ENCODE measurements at places on chromosomes 12 and 14. TPM values are rescaled to one million over a fixed set of nuclear protein-coding genes. Genes with fewer than 3 reads are reported as not detected.

DNA sequence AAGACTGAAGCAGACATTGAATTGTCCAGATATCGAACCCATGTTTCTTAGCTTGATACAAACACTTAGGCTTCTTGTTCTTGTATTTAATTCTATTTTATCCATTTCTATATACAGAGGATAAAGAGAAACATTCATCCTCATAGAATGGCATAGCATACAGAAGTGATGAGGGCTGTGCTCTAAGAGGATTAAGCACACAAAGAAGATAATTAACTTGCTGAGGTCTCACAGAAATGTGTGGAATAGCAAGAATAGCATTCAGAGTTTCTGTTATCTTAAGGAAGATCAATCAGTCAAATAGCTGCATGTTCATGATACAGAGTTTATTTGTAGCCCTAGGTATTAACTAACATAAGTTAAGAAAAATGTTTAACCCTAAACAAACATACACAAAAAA lies 27.3 kb upstream of the STRAP start:
- H3K36me3 ChIP-seq, result no peaks in the 10 kb centered on the region
- no peak overlapping the region for H3K27ac ChIP-seq
- no peak overlapping the region for H3K4me3 ChIP-seq
- peaks cover 17% of the 10 kb centered on the region for H3K27me3 ChIP-seq
- no peaks in the 10 kb centered on the region for H3K4me1 ChIP-seq
- DNase-seq, result no peak

- DNase-seq, result no peak
- H3K36me3 ChIP-seq, result peaks cover 1% of the 10 kb centered on the region
- H3K4me1 ChIP-seq, result peaks cover 27% of the 10 kb centered on the region
- no peak overlapping the region for H3K4me3 ChIP-seq
- H3K27me3 ChIP-seq, result no peaks in the 10 kb centered on the region
- H3K27ac ChIP-seq, result no peak overlapping the region
These were observed 32.2 kb downstream of the TESC start for GRCh38 chr12:117067016-117067415.

GRCh38 chr14:55740649-55740989 lies 160.6 kb downstream of the KTN1 start:
- H3K27ac ChIP-seq, result no peak overlapping the region
- no peaks in the 10 kb centered on the region for H3K27me3 ChIP-seq
- DNase-seq, result no peak
- no peaks in the 10 kb centered on the region for H3K4me1 ChIP-seq
- no peaks in the 10 kb centered on the region for H3K36me3 ChIP-seq

DNA sequence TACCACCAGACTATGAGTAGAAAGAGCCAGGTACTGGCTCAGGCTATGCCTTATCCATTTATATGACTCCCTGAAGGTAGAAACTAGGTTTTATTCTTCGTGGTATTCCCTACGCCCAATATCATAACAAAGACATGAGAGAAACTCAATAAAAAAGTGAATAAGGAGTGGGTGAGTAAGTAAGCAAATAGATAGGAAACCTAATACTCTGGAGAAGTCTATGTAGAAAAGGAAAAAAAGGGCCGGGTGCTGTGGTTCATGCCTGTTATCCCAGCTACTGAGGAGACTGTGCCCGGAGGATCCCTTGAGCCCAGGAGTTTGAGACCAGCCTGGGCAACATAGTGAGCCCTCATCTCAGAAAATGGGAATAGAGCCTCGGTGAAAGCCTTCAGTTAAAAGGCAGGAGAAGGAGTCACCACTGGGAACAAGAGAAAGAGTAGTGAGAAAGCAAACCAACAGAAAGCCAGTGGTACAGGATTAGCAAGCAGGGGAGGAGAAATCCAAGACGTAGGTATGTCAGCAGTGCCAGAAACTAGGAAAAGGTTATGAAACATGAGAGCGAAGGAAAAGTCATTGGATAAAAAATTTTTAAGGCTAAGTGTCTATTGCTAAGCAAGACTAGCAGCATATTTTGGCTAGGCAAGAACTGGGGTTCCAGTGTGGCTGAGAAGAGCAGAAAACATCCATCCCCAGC lies 6.0 kb upstream of the OR6J1 start:
- DNase-seq, result no peak
- H3K36me3 ChIP-seq, result no peaks in the 10 kb centered on the region
- H3K4me3 ChIP-seq, result no peak overlapping the region
- H3K27ac ChIP-seq, result no peak overlapping the region

- no peaks in the 10 kb centered on the region for H3K27me3 ChIP-seq
- no peak overlapping the region for H3K4me3 ChIP-seq
- peak; percentile 55 for DNase-seq
- H3K36me3 ChIP-seq, result peaks cover 9% of the 10 kb centered on the region
These were observed 6.9 kb downstream of the PABPN1 start for GRCh38 chr14:23327947-23328744.

GRCh38 chr12:39176356-39176755 lies 266.6 kb downstream of the KIF21A start:
- no peak overlapping the region for H3K27ac ChIP-seq
- DNase-seq, result no peak
- no peaks in the 10 kb centered on the region for H3K4me1 ChIP-seq

GRCh38 chr12:101599771-101600484 lies 5.2 kb downstream of the MYBPC1 start:
- peaks cover 1% of the 10 kb centered on the region for H3K27me3 ChIP-seq
- no peaks in the 10 kb centered on the region for H3K36me3 ChIP-seq
- peaks cover 7% of the 10 kb centered on the region for H3K4me1 ChIP-seq
- no peak overlapping the region for H3K27ac ChIP-seq

GRCh38 chr14:76329154-76329928 lies 46.6 kb upstream of the ESRRB start:
- peaks cover 46% of the 10 kb centered on the region for H3K27me3 ChIP-seq
- no peak overlapping the region for H3K4me3 ChIP-seq
- no peaks in the 10 kb centered on the region for H3K4me1 ChIP-seq

GRCh38 chr12:69039911-69040310 lies 106.9 kb upstream of the CPM start:
- H3K36me3 ChIP-seq, result no peaks in the 10 kb centered on the region
- no peak overlapping the region for H3K27ac ChIP-seq
- H3K4me3 ChIP-seq, result no peak overlapping the region
- DNase-seq, result no peak
- H3K27me3 ChIP-seq, result peaks cover under 1% of the 10 kb centered on the region

- no peak for DNase-seq
- H3K36me3 ChIP-seq, result no peaks in the 10 kb centered on the region
- no peaks in the 10 kb centered on the region for H3K4me1 ChIP-seq
These were observed 106.8 kb downstream of the TMEM260 start for GRCh38 chr14:56686416-56686815.

DNA sequence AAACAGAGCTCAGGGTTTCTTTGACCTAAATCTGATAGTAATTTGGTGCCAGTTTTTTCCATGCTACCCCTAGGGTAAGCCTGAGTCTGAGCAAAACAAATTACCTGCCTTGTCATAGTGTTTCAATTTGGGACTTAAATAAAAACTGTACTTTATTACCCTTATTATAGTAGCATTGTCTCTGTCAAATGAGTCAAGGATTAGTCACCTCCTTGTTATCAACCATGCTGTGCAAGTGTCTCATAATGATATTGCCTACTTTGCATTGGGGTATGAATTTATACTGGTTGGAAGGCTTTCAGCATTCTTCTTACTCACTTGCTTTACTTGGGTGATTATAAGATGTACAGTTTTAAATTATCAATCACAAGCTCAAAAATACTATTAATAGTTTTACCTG lies 380.0 kb downstream of the LRFN5 start:
- H3K27ac ChIP-seq, result no peak overlapping the region
- no peaks in the 10 kb centered on the region for H3K4me1 ChIP-seq
- no peak for DNase-seq
- no peak overlapping the region for H3K4me3 ChIP-seq
- H3K27me3 ChIP-seq, result no peaks in the 10 kb centered on the region
- H3K36me3 ChIP-seq, result no peaks in the 10 kb centered on the region

GRCh38 chr12:51244269-51244668 lies 5.6 kb downstream of the DAZAP2 start:
- H3K4me3 ChIP-seq, result no peak overlapping the region
- peaks cover 52% of the 10 kb centered on the region for H3K36me3 ChIP-seq
- H3K27ac ChIP-seq, result peak overlapping the region; percentile 76
- no peak for DNase-seq
- no peaks in the 10 kb centered on the region for H3K27me3 ChIP-seq
- peaks cover 55% of the 10 kb centered on the region for H3K4me1 ChIP-seq

DNA sequence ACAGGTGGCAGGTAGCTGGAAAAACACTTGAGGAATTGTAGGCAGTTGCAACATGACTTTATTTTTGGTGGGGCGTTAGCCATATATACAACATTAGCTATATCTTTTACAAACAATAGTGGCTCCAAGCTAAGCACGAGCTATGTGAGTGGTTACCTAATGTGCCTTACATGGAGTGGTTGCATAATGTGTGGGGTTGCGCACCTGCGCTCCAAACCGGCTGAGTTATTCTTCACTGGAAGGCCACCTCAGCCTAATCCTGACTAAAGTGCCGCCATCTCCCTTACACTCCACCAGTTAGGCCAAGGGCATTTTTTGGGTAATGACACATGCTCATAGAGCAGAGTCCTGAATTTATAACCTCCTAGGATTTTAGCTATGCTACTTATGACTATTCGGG lies 31.8 kb upstream of the G2E3 start:
- no peak overlapping the region for H3K27ac ChIP-seq
- H3K36me3 ChIP-seq, result no peaks in the 10 kb centered on the region
- H3K4me3 ChIP-seq, result no peak overlapping the region
- no peaks in the 10 kb centered on the region for H3K27me3 ChIP-seq
- no peak for DNase-seq
- H3K4me1 ChIP-seq, result peaks cover under 1% of the 10 kb centered on the region

- H3K4me1 ChIP-seq, result peaks cover 21% of the 10 kb centered on the region
- H3K27me3 ChIP-seq, result peaks cover 81% of the 10 kb centered on the region
- DNase-seq, result peak; percentile 31
- H3K4me3 ChIP-seq, result peak within 1 kb of the TSS; percentile 77
These were observed at the start of gene NTN4 for GRCh38 chr12:95790033-95790916. TSS of gene NTN4 (minus strand) at chr12:95790764. CDS start at chr12:95790309, 455 bp downstream.

- DNase-seq, result no peak
- H3K27me3 ChIP-seq, result no peaks in the 10 kb centered on the region
- no peaks in the 10 kb centered on the region for H3K4me1 ChIP-seq
- H3K36me3 ChIP-seq, result no peaks in the 10 kb centered on the region
These were observed 303.4 kb downstream of the SEC23A start for GRCh38 chr14:38799671-38800070.

GRCh38 chr12:94165138-94165537 lies 16.8 kb downstream of the PLXNC1 start:
- no peak overlapping the region for H3K27ac ChIP-seq
- peaks cover 25% of the 10 kb centered on the region for H3K4me1 ChIP-seq
- no peak overlapping the region for H3K4me3 ChIP-seq
- H3K36me3 ChIP-seq, result no peaks in the 10 kb centered on the region
- DNase-seq, result no peak

DNA sequence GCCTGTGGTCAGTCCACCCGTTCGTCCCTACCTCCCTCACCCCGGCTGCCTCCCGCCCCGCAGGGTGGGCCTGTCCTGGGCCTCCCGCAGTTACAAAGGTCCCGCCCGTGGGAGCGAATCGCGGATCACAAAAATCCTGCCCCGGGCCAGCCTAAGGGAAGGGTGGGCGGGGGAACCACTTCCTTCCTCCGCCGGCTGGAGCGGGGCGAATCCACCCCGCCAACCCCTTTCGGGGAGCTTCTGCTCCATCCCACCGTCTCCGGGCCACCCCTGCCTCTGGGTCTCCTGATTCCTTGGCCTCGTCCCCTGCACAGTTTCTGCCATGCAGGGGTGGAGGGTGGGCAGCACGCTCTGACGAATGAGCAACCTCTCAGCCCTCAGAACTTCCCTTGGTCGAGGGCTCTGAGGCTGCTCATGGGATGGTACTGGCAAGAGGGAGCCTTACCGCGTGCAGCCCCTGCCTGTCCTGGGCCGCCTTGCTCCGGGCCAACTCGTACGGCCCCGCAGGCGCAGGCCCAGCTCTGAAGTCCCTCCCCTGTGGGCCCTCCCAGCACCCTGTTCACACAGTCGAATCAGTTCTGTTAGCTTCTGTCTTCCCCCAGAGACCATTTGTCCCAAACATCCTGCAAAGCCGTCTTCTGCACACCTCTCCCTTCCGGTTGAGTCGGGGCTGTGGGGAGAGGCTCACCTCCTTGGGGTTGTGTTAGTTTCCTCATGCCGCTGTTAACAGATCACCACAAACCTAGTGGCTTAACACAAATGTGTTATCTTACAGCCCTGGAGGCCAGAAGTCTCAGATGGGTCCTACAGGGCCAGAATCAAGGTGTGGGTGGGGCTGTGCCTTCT lies 589 bp upstream of the HVCN1 start:
- H3K4me3 ChIP-seq, result peak overlapping the region; percentile 90
- H3K27ac ChIP-seq, result peak overlapping the region; percentile 92
- H3K36me3 ChIP-seq, result peaks cover 29% of the 10 kb centered on the region
- peak; percentile 64 for DNase-seq

DNA sequence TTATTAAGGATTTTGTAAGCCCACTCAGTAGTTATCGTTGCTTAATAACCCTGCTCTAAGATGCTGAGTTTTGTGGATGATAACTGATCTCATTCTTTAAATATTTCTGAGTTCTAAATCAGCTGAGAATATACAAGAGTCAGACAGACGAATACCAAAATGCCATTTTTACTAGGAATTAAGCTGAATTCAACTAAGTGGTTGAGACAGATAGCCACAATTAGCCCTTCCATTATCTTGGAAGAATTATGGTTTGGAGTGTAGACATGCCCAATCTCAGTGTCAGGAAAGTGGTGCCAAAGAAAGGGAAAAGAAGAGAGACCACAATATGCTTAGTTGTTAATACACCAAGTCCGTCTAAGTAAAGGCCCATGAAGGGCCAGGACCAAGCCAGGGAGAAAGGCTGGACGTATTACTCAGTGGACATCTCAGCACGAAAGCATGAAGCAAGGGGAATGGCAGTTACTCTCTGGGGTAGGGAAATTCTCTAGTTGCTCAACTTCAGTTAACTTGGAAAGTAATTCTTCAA lies 58.6 kb downstream of the KCNA5 start:
- no peak overlapping the region for H3K27ac ChIP-seq
- H3K36me3 ChIP-seq, result peaks cover 3% of the 10 kb centered on the region
- H3K4me1 ChIP-seq, result no peaks in the 10 kb centered on the region
- H3K4me3 ChIP-seq, result no peak overlapping the region
- DNase-seq, result no peak
- H3K27me3 ChIP-seq, result peaks cover 23% of the 10 kb centered on the region

DNA sequence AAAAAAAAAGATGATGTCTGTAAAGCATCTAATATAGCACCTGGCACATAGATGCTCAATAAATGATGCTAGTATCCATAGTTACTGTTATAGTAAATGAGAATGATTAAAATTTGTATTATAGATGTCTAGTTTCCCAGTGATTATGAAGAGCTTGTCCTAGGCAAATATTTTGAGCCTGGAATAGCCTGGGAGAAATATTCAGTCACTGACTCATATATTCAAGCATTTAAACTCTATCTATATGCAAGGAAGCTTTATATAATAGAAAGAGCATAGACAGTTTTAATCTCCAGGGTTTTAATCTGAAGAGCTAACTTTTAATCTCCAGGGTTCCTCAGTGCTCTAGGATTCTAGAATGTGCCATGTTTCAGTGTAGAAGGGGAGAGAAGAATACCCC lies 91.5 kb upstream of the VASH1 start:
- peaks cover 11% of the 10 kb centered on the region for H3K27me3 ChIP-seq
- no peak overlapping the region for H3K27ac ChIP-seq
- no peaks in the 10 kb centered on the region for H3K4me1 ChIP-seq
- no peak overlapping the region for H3K4me3 ChIP-seq
- H3K36me3 ChIP-seq, result no peaks in the 10 kb centered on the region

The CYP46A1 gene
- 0.18 TPM for total RNA-seq

The TAS2R31 gene
- 0.86 TPM for total RNA-seq

The GLS2 gene
- total RNA-seq, result 4.7 TPM

The TAS2R30 gene
- 0.97 TPM for total RNA-seq

The OTX2 gene
- not detected for total RNA-seq

The SAMD15 gene
- 0.34 TPM for total RNA-seq

The GNB3 gene
- not detected for total RNA-seq

The ZNF839 gene
- 12.9 TPM for total RNA-seq

The GSC gene
- not detected for total RNA-seq

The P2RX2 gene
- total RNA-seq, result not detected

The ATP6V1D gene
- 26.8 TPM for total RNA-seq

The KIF26A gene
- 0.94 TPM for total RNA-seq

The SLC6A15 gene
- 0.14 TPM for total RNA-seq

The KCNJ8 gene
- not detected for total RNA-seq
